ENCODE measurements at places on chromosomes 6 and 20.

- DNase-seq, result no peak
These were observed 14.2 kb upstream of the HLA-DRB1 start for GRCh38 chr6:32603888-32604287.

DNA sequence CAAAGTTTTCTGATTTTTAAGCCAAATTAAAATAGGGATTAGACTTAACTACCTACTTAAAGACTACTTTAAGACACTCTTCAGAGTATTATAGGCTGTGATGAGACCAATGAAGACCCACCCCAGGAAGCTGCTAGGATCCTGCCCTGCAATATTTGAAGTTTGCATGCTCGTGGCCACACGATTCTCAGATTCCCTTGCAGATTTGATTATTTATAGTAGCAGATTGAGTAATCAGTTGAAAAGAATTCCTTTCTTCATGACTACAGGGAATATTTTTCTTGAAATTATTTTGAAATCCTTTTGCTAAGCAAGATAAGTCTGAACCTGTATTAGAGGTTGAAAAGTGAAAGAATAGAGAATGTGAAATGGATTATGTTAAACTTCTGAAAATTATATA, 122.3 kb downstream of the B3GAT2 start:
- no peak for DNase-seq

- DNase-seq, result peak; percentile 69
These were observed 4.8 kb upstream of the TRIM40 start for GRCh38 chr6:30130887-30131862.

GRCh38 chr6:99416892-99417767, 8.0 kb downstream of the PNISR start:
- no peak for DNase-seq

- DNase-seq, result no peak
These were observed 250.5 kb downstream of the TAF4 start for GRCh38 chr20:61815176-61815575.

- no peak for DNase-seq
These were observed 102.6 kb downstream of the SPTLC3 start for GRCh38 chr20:13111249-13111911.

- no peak for DNase-seq
These were observed 215.4 kb downstream of the ARHGAP18 start for GRCh38 chr6:129494586-129494985.

- DNase-seq, result peak; percentile 61
These were observed 149.1 kb downstream of the MTHFD1L start for GRCh38 chr6:151014404-151015100.

DNA sequence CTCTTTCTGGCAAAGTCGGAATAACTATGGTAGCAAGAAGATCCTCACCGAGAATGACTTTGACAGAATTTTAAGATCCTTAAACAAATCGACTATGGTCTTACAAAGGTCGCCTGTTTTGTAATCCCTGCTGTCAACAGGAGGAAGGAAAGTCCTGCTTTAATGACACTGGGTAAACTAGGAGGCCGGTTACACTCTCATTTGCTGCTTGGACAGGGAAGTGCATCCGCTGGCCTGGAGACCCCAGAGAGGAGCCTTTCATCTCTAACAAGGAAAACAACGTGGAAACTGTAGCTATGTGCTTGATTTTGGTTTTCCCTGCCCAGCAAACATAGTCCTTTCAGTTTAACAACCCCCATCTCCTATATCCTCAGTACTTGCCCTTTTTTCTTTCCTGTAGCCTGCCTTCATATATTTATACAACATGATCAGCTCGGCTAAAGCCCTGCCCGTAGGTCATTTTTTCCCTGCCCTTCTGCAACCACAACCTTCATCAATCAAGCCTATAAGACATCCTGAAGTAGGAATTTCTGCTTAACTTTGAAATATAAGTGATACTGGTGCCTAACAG, 97.2 kb upstream of the RIN2 start:
- DNase-seq, result no peak

DNA sequence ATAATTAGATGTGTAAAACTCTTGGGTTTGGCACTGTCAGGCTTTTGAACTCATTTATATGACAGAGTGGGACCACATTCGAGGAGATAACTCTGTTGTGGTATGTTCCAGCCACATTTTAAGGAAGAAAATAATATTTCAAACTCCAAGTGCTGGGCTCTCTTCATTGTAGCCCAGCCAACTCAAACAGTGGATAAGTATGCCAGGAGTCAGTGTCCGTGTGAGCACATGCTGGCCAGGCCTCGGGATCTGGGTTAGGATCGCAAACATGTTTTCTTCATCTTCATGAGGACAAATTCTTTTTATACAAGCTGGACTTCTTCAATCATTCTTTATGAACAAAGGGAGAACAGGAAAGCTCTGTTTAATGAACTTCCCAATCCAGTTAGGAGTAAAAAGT, 497.5 kb downstream of the MAFB start:
- no peak for DNase-seq

- DNase-seq, result peak; percentile 49
These were observed 23.1 kb downstream of the SERPINB1 start for GRCh38 chr6:2818593-2818992.

GRCh38 chr6:43192911-43193310, 10.9 kb downstream of the CUL9 start:
- DNase-seq, result no peak

GRCh38 chr20:34213213-34213612, 28.0 kb upstream of the ASIP start:
- no peak for DNase-seq

DNA sequence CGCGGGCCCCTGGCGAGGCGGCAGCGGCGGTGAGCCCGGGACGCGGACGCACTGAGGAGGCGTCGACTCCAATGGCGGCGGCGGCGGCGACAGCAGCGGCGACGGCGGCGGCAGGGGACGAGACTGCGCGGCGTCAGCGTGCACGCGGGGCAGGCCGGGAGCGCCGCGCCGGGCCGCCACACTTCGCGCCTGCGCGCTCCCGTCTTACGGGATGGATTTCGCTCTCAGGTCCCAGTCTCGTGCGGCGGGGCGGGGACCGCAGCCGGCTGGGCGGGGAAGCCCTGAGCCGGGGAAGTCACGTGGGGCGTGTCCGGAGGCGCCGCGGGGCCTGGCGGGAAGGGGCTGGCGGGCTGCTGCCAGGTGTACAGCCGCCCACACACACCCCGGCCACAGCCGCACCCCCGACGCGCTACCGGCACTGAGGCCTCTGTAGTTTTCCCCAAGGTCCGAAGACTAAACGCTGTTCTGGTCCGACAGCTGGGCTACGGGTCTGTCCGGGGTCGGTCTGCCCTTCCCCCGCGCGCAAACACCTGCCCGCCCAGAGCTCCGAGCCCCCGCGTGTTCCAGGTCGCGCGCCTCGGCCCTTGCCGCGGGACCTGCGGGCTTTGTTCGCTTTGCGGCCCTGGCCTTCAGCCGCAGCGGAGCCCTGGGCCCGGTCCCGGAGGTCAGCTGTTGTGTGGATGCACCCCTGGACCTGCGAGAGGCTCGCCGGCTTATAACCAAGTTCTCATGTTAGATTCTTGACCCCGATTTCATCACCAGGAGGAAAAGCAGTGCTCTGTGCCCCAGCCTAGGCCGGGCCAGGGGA, at the start of gene YTHDF1:
YTHDF1 (minus strand) TSS at position 91 of the 808 bp plus-strand sequence. CDS start 239 bp downstream, outside the sequence.
- DNase-seq, result peak; percentile 79

GRCh38 chr6:155154158-155154830, 109.5 kb upstream of the CLDN20 start:
- DNase-seq, result peak; percentile 94

DNA sequence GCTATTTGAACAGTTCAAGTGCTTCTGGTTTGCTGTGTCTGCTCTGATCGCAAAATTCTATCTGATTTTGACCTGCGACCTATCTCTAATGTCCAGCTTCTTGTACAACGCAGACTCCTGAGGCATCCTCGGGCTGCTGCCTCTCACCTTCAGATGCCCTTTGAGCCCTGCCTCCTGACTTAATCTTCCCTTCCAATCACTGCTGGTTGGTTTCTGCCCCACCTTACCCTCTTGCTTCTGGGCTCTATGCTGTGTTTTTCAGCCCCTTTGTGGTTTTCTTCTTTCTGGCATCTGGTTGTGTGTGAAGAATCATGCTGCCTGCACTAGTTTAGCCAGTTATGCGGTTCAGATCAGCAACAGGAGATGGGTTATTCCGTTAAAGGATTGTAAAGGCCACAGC, 131.2 kb upstream of the THEMIS start:
- DNase-seq, result no peak

GRCh38 chr6:19613678-19614077, 223.5 kb upstream of the ID4 start:
- DNase-seq, result no peak

DNA sequence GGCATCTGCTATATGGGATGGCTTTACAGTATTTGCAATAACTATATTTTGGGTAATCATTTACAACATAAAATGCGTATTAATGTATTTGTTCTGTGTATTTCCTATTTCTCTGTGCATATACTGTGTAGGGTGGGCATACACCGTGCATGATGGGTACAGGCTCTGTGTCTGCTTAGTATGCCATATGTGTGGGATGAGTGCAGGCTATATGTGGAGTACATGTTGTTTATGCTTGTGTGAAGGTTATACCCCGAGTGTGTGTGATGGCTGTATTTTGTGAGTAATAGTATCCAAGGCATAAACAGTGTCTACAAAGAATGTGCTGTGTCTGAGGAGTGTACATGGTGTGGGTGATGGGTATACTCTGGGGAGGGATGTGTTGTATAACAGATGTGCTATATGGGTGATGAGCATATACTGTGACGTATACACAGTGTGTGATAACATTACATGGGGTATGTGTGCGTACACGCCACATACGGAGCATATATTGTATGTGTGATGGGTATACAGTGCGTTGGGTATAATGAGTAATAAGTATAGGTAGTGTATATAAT, 52.7 kb downstream of the CPXM1 start:
- DNase-seq, result peak; percentile 7

DNA sequence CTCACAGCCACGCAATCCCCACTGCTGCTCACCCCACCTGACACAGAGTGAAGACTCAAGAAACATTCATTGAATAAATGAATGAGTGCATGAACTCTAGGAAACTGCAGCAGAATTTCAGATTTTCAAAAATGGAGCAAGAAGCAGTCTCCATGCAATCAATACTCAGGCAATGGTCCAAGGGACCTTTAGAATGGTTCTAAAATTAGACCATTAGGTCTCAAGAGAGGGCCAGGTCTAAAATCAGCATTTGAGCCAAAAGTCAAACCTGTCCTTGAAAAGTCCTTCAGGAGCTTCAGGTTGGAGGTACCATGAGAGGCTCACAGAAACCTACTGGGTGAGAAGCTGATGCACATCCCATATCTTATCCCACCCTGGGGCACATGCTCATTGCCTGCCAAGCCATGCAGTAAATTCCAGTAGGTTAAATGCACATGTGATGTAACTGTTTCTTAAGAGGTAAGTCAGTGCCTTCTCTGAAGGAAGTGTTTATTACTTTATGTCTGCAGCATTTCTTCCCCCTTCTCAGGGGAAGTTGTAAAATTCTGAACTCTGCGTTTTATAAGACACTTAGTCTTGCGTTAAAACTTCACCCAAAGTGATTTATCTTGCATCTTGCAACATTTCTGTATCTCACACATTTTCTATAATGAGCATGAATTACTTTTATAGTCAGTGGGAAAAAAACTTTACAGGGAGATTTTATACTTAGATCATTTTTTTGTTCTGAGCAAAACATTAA, 126.6 kb downstream of the ADAT2 start:
- DNase-seq, result no peak

Measured in SJSA1 (cell line).